ENCODE measurements at places on chromosomes 12 and 14. TPM values are rescaled to one million over a fixed set of nuclear protein-coding genes. Genes with fewer than 3 reads are reported as not detected.

GRCh38 chr14:61992139-61992538 is 229.9 kb downstream of the SNAPC1 start:
- H3K36me3 ChIP-seq: no peaks in the 10 kb centered on the region
- no peak overlapping the region for H3K27ac ChIP-seq
- no peaks in the 10 kb centered on the region for H3K4me1 ChIP-seq
- H3K4me3 ChIP-seq: no peak overlapping the region
- H3K27me3 ChIP-seq: no peaks in the 10 kb centered on the region
- DNase-seq: no peak

DNA sequence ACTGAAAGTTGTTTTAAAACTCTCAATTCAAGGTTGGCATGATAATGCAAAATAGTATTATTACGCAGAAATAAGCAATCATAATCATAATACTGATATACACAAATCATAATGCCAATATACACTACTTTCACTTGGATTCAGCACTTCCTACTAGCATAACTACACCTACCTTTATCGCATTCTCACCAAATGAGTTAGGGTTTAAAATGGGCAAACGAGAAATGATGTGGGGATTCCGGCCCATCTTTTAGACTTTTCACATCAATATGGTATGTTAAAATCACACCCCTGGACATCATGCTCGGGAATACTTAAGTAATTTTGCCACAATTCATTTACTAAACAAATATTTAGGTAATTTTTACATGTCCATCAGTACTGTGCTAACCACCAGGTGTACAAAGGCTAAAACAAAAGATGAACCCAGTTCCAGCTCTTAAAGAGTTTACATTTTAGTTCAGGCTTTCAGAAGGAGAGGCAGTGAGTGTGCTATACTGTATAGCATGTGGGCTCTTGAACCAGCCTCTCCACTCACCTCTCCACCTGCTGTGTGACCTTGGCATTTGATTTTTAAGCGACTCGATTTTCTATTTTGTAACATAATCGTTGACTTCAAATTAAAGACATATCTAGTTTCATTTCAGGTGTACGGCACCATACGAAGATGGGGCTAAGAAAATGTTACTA is 1.1 kb upstream of the USP15 start:
- H3K4me1 ChIP-seq: peaks cover 5% of the 10 kb centered on the region
- DNase-seq: no peak
- no peaks in the 10 kb centered on the region for H3K27me3 ChIP-seq
- H3K4me3 ChIP-seq: peak overlapping the region; percentile 89
- peaks cover 3% of the 10 kb centered on the region for H3K36me3 ChIP-seq

GRCh38 chr12:13587721-13588390 is 391.3 kb downstream of the EMP1 start:
- H3K4me1 ChIP-seq: peaks cover 5% of the 10 kb centered on the region
- H3K27me3 ChIP-seq: no peaks in the 10 kb centered on the region
- DNase-seq: no peak
- no peaks in the 10 kb centered on the region for H3K36me3 ChIP-seq
- H3K27ac ChIP-seq: no peak overlapping the region

DNA sequence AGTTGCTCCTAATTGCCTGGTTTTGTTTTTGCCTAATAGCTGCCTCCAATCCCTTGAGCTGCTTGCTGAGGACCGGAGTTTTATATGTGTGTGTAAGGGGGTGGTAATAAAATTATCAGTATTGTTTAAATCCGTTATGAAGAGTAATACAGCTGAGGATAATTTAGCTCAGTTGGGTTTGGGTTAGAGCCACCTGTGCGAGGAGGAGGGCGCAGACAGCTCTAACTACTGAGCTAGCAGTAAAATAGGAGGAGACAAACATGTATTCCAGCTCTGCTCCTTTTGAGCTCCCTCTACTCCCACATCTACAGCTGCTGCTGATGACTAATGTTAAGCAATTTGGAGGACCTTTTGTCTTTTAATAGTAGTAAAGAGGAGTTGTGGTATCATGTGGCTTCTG is 61.5 kb downstream of the SPATS2 start:
- H3K4me1 ChIP-seq: no peaks in the 10 kb centered on the region
- no peak for DNase-seq
- H3K27me3 ChIP-seq: no peaks in the 10 kb centered on the region
- no peak overlapping the region for H3K4me3 ChIP-seq
- H3K27ac ChIP-seq: no peak overlapping the region

GRCh38 chr14:52413729-52414408 is 99.8 kb downstream of the PTGER2 start:
- no peaks in the 10 kb centered on the region for H3K4me1 ChIP-seq
- H3K4me3 ChIP-seq: no peak overlapping the region
- H3K27me3 ChIP-seq: no peaks in the 10 kb centered on the region
- DNase-seq: no peak
- no peaks in the 10 kb centered on the region for H3K36me3 ChIP-seq

DNA sequence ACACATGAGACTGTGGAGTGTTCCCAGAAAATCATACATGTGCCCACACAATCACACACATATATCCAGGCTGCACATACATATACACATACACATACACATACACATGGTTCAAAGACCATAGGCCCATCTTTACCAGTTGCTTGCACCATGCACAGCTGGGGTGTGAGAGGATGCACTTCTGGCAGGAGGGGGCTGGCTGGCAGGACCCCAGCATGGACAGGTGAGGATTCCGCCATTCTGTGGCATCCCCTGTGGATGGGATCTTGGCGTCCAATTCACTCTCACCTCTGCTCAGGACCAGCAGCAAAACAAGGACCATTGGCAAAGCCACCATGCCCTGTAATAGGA is 7.0 kb downstream of the ITGB7 start:
- no peak overlapping the region for H3K4me3 ChIP-seq
- H3K36me3 ChIP-seq: no peaks in the 10 kb centered on the region
- H3K27me3 ChIP-seq: peaks cover 27% of the 10 kb centered on the region
- no peak overlapping the region for H3K27ac ChIP-seq
- DNase-seq: no peak
- peaks cover 10% of the 10 kb centered on the region for H3K4me1 ChIP-seq

DNA sequence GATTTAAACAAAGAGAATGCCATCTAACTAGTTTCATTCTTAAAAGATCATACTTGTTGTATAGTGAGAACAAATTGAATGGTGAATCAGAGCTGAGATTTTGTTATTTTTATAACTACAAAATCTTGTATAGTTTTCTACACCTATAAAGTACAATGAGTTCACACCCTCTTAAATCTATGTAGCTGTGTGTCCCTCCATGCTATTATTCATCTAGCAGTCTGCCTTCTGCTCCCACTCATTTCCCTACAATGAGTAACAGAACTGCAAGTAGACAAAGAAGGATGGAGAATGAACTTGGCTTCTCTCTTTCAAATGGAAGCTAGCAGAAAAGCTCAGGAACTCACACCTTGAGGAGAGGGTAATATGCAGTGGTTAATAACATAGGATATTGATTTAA is 7.1 kb downstream of the IFNG-AS1 start:
- no peak overlapping the region for H3K4me3 ChIP-seq
- no peak for DNase-seq
- H3K27ac ChIP-seq: no peak overlapping the region
- no peaks in the 10 kb centered on the region for H3K36me3 ChIP-seq

OR4N5 gene
- not detected for polyA plus RNA-seq

GRCh38 chr14:93319494-93319893 is 13.3 kb downstream of the BTBD7 start:
- no peak overlapping the region for H3K27ac ChIP-seq
- peaks cover 2% of the 10 kb centered on the region for H3K36me3 ChIP-seq
- DNase-seq: no peak
- no peaks in the 10 kb centered on the region for H3K4me1 ChIP-seq
- no peaks in the 10 kb centered on the region for H3K27me3 ChIP-seq
- H3K4me3 ChIP-seq: no peak overlapping the region

FUT8 gene
- polyA plus RNA-seq: 54.9 TPM

DNA sequence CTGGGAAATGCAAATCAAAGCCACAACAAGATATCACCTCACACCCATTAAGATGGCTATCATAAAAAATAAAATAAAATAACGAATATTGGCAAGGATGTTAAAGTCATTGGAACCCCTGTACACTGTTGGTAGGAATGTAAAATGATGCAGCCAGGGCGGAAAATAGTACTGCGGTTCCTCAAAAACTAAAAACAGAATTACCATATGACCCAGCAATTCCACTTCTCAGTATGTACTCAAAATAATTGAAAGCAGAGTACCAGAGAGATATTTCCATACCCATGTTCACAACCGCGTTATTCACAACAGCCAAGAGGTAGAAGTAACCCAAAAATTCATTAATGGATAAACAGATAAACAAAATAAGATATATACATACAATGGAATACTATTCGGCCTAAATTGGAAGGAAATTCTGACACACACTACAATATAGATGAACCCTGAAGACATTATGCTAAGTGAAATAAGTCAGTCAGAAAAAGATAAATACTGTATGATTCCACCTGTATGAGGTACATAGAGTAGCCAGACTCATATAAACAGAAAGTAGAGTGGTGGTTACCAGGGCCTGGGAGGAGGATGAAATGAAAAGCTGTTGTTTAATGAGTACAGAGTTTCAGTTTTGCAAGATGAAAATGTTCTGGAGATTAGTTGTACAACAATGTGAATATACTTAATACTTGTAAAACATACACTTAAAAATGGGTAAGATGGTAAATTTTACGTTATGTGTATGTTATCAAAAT is 84.6 kb downstream of the TXNDC16 start:
- no peaks in the 10 kb centered on the region for H3K27me3 ChIP-seq
- no peaks in the 10 kb centered on the region for H3K4me1 ChIP-seq
- H3K27ac ChIP-seq: no peak overlapping the region
- no peak overlapping the region for H3K4me3 ChIP-seq

OASL gene
- 0.21 TPM for polyA plus RNA-seq

DNA sequence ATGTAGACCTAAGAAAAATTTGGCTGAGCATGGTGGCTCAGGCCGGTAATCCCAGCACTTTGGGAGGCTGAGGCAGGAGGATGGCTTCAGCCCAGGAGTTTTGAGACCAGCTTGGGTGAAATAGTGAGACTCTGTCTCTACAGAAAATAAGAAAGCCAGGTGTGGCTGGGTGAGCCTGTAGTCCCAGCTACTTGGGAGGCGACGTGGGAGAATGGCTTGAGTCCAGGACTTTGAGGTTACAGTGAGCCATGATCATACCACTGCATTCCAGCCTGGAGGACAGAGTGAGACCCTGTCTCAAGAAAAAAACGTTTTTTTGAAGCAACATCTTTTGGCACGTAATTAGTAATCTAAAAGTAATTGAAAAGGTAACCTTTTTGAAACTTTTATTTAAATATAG is 70.9 kb downstream of the FERMT2 start:
- no peak for DNase-seq
- no peaks in the 10 kb centered on the region for H3K4me1 ChIP-seq
- H3K36me3 ChIP-seq: peaks cover 4% of the 10 kb centered on the region
- no peak overlapping the region for H3K4me3 ChIP-seq
- no peaks in the 10 kb centered on the region for H3K27me3 ChIP-seq

HCAR2 gene
- polyA plus RNA-seq: 0.25 TPM

- H3K4me1 ChIP-seq: no peaks in the 10 kb centered on the region
- no peak for DNase-seq
- H3K36me3 ChIP-seq: no peaks in the 10 kb centered on the region
These were observed 44.9 kb upstream of the TMEM260 start for GRCh38 chr14:56534656-56535055.

GRCh38 chr14:54532111-54533012 is 22.7 kb downstream of the CGRRF1 start:
- no peaks in the 10 kb centered on the region for H3K27me3 ChIP-seq
- H3K4me1 ChIP-seq: no peaks in the 10 kb centered on the region
- DNase-seq: no peak
- peaks cover 6% of the 10 kb centered on the region for H3K36me3 ChIP-seq
- H3K4me3 ChIP-seq: no peak overlapping the region

IL23A gene
- polyA plus RNA-seq: 0.46 TPM

DNA sequence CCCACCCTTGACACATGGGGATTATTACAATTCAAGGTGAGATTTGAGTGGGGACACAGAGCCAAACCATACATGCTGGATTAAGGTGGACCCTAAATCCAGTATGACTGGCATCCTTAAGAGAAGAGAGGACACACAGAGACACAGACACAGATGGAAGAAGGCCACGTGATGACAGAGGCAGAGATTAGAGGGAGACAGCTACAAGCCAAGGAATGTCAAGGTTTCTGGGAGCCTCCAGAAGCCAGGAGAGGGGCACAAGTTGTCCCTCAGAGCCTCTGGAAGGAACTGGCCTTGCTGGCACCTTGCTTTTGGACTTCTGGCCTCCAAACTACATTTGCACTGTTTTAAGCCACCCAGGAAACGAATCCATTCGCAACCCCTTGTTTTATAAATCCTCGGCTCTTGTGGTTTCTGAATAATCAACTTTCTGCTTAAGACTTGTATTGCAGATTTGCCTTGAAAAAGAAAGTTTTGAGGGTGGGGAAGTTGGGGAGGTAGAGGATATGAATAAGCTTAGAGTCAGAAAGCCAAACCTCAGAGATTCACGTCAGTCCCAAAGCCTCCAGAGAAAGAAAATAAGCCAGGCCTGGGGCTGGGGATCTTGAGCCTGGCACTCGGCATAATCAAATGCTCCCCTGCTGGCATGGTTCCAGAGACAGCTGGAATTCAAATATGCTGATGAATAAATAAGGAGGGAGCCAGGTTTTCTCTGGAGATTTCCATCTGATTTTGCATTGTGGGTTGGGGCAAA is 224.2 kb upstream of the PWP1 start:
- peaks cover 15% of the 10 kb centered on the region for H3K4me1 ChIP-seq
- peak; percentile 67 for DNase-seq
- no peak overlapping the region for H3K27ac ChIP-seq
- no peak overlapping the region for H3K4me3 ChIP-seq
- no peaks in the 10 kb centered on the region for H3K27me3 ChIP-seq

GRCh38 chr12:130253866-130254265 is 83.8 kb upstream of the PIWIL1 start:
- no peak overlapping the region for H3K4me3 ChIP-seq
- H3K4me1 ChIP-seq: peaks cover 12% of the 10 kb centered on the region
- no peaks in the 10 kb centered on the region for H3K27me3 ChIP-seq
- H3K36me3 ChIP-seq: no peaks in the 10 kb centered on the region
- peak; percentile 54 for DNase-seq

CLEC2A gene
- not detected for polyA plus RNA-seq

DNA sequence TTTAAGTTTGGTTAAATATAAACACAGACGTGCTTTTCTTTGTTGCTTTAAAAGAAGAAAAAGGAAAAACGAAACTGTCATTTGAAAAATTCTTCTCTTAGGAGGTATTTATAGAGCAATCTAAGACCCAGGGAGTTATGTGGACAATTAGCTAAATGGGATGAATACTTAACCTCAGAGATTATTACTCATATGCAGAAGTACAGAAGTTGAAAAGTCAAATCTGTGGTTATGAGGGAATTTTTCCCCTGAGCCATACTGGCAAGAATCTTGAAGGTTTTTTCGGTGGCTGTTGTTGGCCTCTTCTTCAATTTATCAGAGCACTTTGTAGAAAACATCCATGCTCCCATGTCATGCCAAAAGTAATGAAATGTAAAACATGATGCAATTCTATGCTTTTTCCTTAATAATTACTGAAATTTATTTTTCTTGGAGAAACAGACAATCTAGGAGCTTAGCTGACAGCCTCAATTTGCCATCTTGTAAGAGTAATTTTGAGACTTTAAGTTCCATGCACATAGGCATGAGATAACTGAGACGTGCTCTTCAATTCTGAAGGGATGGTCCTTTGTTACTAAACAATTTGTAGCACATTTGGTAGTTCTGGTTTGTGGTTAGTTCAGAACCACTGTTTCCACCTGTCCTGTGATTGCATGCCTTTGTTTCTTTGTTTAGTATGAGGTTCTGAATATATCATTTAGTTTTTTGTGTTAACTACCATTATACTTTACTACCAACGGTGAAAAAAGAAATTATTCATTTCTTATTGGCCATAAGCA is 126.6 kb downstream of the BCAT1 start:
- H3K27ac ChIP-seq: no peak overlapping the region
- H3K4me1 ChIP-seq: no peaks in the 10 kb centered on the region
- H3K4me3 ChIP-seq: no peak overlapping the region
- no peaks in the 10 kb centered on the region for H3K36me3 ChIP-seq

DUSP6 gene
- polyA plus RNA-seq: 44.0 TPM

Data from spinal cord (tissue), 10 donors.